ENCODE measurements at places on chromosomes 12 and 14. TPM values are rescaled to one million over a fixed set of nuclear protein-coding genes. Genes with fewer than 3 reads are reported as not detected.

The SIX1 gene
- total RNA-seq: 0.48 TPM

The NXPH4 gene
- 0.19 TPM for total RNA-seq

The SDR9C7 gene
- not detected for total RNA-seq

The INHBE gene
- total RNA-seq: not detected

The TAS2R50 gene
- total RNA-seq: 4.6 TPM

The LALBA gene
- total RNA-seq: not detected

The FIGNL2 gene
- 0.98 TPM for total RNA-seq

The CLEC4E gene
- total RNA-seq: not detected

The MYF5 gene
- total RNA-seq: not detected
